IMR-90 (cell line): ENCODE measurements at places on chromosomes 3 and 15.

DNA sequence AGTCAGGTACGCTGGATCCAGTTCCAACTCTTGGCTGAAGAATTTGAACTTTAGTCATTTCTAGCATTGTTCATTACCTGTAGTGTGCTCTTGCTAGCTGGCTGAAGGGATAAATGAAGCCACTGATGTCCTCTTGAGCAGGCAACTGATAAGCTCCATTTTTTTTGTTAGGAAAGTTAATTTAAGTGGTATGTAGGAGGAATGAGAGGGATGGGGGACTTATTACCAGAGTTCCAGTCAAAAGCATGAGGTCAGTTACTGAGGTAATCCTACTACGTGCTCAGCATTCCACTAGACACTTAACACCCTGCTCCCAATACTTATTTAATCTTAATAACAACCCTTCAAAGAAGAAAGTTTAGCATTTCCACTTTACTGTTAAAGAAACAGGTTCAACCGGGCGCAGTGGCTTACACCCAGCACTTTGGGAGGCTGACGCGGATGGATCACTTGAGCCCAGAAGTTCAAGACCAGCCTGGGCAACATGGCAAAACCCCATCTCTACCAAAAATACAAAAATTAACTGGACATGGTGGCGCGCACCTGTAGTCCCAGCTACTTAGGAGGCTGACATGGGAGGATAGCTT, 2.0 kb upstream of the RASA2 start:
- H3K4me1 ChIP-seq = peaks cover 3% of the 10 kb centered on the region
- no peak for DNase-seq

DNA sequence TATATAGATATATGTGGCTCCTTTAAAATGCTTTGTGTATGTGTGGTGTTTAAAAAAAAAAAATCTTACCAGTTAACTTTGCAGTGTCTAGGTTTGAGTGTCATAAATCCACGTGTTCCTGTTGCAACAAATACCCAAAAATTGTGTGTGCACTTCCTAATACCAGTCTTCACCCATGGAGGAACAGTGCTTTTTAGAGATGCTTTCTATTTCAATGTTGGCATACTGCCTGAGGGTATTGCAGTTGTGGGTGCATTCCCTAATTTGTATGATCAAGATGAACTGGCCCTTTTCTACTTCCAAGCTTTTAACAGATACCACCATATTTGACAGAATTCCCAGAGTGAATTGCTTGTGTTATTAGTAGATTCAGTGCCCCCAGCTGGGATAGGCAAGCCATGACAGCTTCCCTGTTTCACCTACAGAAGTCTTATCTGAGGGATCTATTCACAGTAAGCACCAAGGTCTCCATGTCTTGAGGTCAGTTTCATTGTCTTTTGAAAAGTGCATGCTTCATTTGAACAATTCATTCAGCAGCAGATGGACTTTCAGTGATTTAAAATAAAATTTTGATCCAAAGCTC, 68.9 kb upstream of the GOLGA6B start:
- no peak overlapping the region for H3K4me3 ChIP-seq
- H3K27ac ChIP-seq = no peak overlapping the region
- H3K27me3 ChIP-seq = no peaks in the 10 kb centered on the region
- no peaks in the 10 kb centered on the region for H3K4me1 ChIP-seq
- DNase-seq = peak; percentile 28

DNA sequence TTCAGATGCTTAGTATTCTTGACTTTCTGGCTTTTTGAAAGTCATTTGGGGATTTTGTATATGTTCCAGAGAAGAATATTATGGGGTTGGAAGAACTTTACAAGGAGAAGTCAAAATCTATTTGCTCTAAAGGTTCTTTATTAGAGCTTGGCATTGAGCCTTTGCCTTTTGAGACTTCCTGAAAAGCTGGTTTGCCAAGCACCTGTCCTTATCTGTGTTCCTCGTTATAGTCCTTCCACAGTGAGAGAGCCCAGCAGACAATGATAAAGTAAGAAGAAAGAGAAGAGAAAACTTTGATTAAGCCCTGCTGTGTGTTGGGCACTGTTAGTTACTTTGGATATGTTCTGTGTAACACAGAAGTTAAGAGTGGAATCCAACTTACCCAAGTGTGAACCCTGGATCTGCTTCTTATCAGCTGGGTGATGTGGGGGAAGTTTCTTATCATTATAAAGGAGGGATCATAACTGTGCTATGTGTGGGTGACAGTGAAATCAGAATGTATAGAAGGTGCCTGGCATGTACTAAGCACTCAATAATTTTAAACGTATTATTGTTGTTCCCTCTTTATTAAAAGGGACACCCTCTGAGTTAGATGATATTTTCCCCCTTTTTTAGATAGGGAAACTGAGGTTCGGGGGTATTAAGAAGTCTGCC, 44.3 kb upstream of the POLR2M start:
- no peak overlapping the region for H3K4me3 ChIP-seq
- no peaks in the 10 kb centered on the region for H3K36me3 ChIP-seq
- peaks cover 14% of the 10 kb centered on the region for H3K27me3 ChIP-seq
- no peaks in the 10 kb centered on the region for H3K4me1 ChIP-seq

- H3K4me3 ChIP-seq = no peak overlapping the region
- H3K27me3 ChIP-seq = no peaks in the 10 kb centered on the region
These were observed 630.4 kb upstream of the TBL1XR1 start for GRCh38 chr3:177827511-177828207.

- H3K4me1 ChIP-seq = no peaks in the 10 kb centered on the region
- no peak overlapping the region for H3K4me3 ChIP-seq
- no peaks in the 10 kb centered on the region for H3K27me3 ChIP-seq
- no peak overlapping the region for H3K27ac ChIP-seq
- no peaks in the 10 kb centered on the region; the same call in 1 of the 2 replicates for H3K36me3 ChIP-seq
These were observed 17.4 kb downstream of the CEP63 start for GRCh38 chr3:134503266-134503665.

DNA sequence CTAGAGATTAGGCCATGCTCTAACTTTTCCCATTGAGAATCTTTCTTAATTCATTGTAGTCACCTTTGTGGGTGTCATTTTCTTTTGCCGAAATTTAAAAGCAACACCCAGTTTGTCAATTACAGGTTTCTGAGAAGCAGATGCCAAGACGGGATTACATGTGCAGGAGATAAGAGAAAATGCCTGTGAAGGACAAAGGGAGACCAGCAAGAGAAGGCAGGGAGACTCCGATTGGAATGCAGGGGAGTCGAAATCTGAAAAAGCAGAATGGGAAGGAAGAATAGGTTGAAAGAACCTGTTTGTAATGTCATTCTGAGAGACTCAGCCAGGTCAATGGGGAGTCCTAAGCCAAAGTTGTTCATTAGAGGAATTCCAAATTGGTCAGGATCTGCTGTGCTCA, 3.6 kb upstream of the DPH6 start:
- no peaks in the 10 kb centered on the region for H3K27me3 ChIP-seq
- H3K4me1 ChIP-seq = no peaks in the 10 kb centered on the region
- H3K36me3 ChIP-seq = no peaks in the 10 kb centered on the region
- no peak for DNase-seq
- no peak overlapping the region for H3K27ac ChIP-seq
- H3K4me3 ChIP-seq = no peak overlapping the region

GRCh38 chr3:152606146-152606545, 228.8 kb upstream of the P2RY1 start:
- no peaks in the 10 kb centered on the region for H3K4me1 ChIP-seq
- H3K36me3 ChIP-seq = no peaks in the 10 kb centered on the region
- DNase-seq = no peak
- no peak overlapping the region for H3K4me3 ChIP-seq

- H3K4me1 ChIP-seq = peaks cover 26% of the 10 kb centered on the region
- H3K27ac ChIP-seq = no peak overlapping the region
- H3K4me3 ChIP-seq = no peak overlapping the region
- H3K27me3 ChIP-seq = no peaks in the 10 kb centered on the region
- DNase-seq = no peak
- no peaks in the 10 kb centered on the region for H3K36me3 ChIP-seq
These were observed 13.8 kb downstream of the ABTB1 start for GRCh38 chr3:127686512-127686894.

- DNase-seq = no peak
- H3K36me3 ChIP-seq = no peaks in the 10 kb centered on the region
- no peaks in the 10 kb centered on the region for H3K27me3 ChIP-seq
- H3K27ac ChIP-seq = no peak overlapping the region
These were observed 16.3 kb upstream of the TRAT1 start for GRCh38 chr3:108806316-108806715.

DNA sequence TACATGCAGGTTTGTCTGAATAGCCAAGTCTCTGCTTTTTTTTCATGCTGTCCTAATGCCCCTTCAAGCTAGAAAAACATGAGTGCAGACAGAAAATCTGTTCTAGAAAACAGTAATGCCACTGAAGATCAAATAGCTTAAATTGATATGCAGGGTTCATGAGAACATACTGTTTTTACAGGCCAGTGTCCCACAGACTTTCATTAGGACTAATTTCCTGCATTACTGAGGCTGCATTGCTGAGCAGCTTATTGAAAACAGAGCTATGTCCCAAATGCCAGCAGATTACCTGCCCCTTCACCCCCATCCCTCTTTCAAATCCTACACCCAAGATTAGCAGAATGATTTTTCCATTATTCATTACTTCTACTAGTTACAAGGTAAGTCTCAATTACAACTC, 665 bp downstream of the TM4SF18 start:
- DNase-seq = no peak
- H3K4me3 ChIP-seq = no peak overlapping the region
- peaks cover 3% of the 10 kb centered on the region for H3K4me1 ChIP-seq
- no peaks in the 10 kb centered on the region for H3K27me3 ChIP-seq

DNA sequence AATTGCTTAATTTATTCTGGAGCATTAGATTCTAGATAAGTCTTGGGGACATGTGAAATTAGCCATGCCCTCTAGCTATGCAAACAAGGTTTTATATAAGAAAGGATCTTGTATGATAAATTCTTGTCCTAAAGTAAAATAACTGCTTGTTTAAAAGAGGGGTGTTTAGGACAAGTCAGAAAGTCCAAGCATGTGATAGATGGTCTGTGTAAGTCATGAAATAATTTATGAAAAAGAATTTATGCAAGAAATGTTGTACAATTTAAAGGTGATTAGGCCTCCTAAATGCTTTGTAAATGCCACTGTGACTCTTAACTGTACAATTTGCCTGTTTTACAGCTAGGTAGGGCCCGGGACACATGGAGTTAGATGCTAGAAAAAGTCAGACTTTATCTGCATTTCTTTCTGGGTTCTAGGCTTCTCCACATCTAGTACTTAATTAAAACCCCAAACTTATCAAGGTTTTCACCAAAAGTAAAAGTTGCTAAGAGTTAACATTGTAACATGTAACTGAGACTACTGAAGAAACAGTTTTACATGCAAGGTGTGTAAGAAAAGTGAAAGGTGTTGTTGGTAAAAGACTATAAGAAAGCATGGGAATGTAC, 13.2 kb downstream of the LINS1 start:
- H3K4me1 ChIP-seq = peaks cover 2% of the 10 kb centered on the region; the same call in 1 of the 2 replicates
- peak; percentile 11 for DNase-seq
- H3K27ac ChIP-seq = no peak overlapping the region
- H3K27me3 ChIP-seq = no peaks in the 10 kb centered on the region
- no peak overlapping the region for H3K4me3 ChIP-seq

DNA sequence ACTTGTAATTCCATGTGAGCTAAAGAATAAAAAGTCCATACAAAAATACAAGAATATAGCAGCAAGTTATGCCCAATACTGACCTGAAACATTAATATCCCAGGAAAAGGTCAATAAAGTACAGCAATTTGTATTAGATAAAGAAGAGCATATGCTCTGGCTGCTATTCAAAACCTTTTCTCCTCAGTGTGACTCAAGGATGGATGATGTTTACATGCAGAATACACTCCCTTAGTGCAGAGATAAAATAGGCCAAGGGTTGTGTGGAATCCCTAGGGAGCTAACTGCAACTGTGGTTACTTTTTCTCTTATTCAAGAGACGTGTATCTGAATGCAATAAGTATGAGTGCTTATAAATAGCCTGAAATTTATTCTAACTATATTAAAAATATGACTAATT, 78.7 kb downstream of the SLC9A9 start:
- no peak overlapping the region for H3K27ac ChIP-seq
- DNase-seq = peak; percentile 57

- peak overlapping the region; percentile 5; the same call in 1 of the 2 replicates for H3K27ac ChIP-seq
- no peak overlapping the region for H3K4me3 ChIP-seq
- H3K4me1 ChIP-seq = peaks cover 2% of the 10 kb centered on the region; the same call in 1 of the 2 replicates
- no peaks in the 10 kb centered on the region for H3K27me3 ChIP-seq
These were observed 476.7 kb upstream of the CBLB start for GRCh38 chr3:106345353-106346027.

GRCh38 chr3:123036352-123037014, 8.9 kb upstream of the SEMA5B start:
- H3K36me3 ChIP-seq = no peaks in the 10 kb centered on the region
- H3K4me1 ChIP-seq = no peaks in the 10 kb centered on the region; the same call in 1 of the 2 replicates
- peaks cover 76% of the 10 kb centered on the region for H3K27me3 ChIP-seq
- DNase-seq = peak; percentile 66
- H3K4me3 ChIP-seq = no peak overlapping the region
- H3K27ac ChIP-seq = no peak overlapping the region

GRCh38 chr3:107525644-107526305, 3.0 kb downstream of the BBX start:
- peak overlapping the region; percentile 76 for H3K27ac ChIP-seq
- H3K4me1 ChIP-seq = no peaks in the 10 kb centered on the region
- H3K27me3 ChIP-seq = no peaks in the 10 kb centered on the region
- peak overlapping the region; percentile 87 for H3K4me3 ChIP-seq

DNA sequence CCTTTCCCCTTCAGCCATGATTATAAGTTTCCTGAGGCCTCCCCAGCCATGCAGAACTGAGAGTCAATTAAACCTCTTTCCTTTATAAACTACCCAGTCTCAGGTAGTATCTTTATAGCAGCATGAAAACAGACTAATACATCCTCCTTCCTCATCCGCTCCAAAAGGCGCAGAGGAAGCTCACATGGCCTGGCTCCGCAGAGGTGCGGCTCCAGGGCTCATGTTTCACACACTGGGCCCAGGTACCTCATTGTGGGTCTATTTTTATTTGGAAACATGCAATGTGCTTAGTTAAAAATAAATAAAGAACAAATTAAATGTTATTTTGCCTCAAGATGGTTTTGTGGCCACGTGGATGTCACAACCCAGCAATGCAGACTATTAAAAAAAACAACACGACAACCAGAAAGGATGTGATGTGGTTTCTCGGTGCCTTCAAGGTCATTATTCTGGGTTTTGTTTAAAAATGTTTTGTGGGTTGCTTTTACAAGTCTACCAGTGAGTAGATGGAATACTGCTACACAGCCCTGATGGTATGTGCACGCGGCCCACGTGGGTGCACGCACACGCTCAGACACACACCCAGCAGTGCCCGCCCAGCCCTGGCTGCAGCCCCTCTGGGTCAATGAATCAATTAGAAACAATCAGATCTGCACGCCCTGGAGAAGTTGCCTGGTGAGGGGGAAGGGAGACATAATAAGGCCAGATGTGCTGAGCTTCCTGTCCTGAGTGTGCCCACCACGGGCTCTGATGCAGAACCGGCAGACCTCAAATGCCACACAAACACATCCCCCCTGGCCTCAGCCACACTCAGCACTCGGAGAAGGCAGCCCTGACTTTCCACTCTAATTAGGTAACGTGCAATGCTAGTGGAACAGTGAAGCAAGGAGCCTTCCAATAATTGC, 140.1 kb downstream of the ADAMTS17 start:
- no peaks in the 10 kb centered on the region for H3K27me3 ChIP-seq
- no peak overlapping the region for H3K27ac ChIP-seq
- H3K4me1 ChIP-seq = no peaks in the 10 kb centered on the region
- no peak overlapping the region for H3K4me3 ChIP-seq
- DNase-seq = no peak
- H3K36me3 ChIP-seq = no peaks in the 10 kb centered on the region
